ENCODE measurements at places on chromosomes 3 and 15.
A peak's percentile ranks its signal among the peaks of the same experiment; 100 is the strongest.

DNA sequence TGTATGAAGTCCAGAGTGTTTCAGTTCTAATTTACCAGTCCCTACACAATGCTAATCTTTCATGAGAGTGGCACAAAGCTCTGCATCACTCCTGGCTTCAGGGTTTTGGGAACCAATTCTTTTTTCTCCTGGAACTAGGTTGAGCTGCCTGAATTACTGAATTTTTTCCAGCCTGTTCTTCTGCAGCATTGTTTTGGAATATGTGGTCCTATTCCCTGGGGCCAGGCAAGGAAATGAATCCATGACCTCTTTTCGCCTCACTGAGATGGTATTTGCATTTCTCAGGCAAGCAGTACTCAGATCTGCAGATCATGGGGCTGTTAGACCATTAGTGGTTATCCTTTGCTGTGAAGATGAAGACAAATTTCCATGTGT lies 25.6 kb upstream of the GPR171 start:
- DNase-seq = no peak

GRCh38 chr3:20503394-20504082 lies 317.5 kb upstream of the SGO1 start:
- DNase-seq = no peak

- DNase-seq = no peak
Observed at GRCh38 chr3:197369545-197369944, 71.1 kb upstream of the DLG1 start.

DNA sequence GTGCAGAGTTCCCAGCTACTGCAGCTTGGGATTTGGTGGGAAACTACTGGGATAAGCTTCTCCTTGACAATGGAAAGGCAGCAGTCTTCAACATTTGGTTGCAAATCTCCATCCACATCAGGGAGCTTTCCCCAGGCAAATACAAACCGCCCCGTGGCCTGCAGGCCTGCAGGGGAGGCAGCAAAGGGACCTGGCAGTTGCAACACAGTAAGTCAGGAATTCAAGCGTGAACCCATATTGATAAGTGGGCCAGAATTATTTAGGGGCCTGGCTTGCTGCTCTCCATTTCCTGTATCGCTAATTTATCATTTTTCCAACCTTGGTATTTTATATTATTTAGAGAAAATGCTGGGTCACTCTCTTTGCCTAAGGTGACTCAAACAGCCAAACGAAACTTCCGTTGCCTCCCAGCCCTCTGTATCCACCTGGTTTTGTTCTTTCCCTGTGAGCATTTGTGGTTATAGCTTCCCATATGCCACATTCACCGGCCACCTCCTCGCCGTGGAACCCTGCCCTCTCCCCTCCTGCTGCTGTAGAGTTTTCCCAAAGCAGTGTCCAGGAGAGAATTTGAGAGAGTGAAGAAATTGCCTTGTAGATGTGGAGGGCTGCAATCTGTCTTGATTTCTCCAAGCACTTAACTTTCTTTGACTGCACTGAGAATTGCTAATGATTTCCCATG lies 34.8 kb downstream of the B3GALNT1 start:
- no peak for DNase-seq

DNA sequence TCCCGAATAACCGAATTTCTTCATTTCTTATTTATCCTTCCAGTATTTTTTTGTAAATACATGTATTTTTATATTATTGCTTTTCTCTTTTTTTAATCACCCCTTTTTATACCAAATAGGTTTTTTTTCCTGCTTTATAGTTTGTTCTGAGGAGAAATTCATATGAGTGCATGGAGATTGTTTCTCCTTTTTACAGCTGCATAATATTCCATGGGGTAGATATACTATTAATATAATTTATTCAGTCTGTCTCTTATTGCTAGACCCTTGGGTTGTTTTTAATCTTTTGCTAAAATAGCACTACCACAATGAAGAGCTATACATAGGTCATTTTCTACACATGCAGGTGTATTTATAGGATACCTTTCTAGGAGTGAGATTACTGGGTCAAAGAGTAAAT lies 3.5 kb upstream of the TMEM87A start:
- DNase-seq = no peak

GRCh38 chr3:195544634-195545033 lies 1.5 kb upstream of the PPP1R2 start:
- no peak for DNase-seq

GRCh38 chr3:170903123-170903522 lies 5.3 kb downstream of the EIF5A2 start:
- DNase-seq = no peak

DNA sequence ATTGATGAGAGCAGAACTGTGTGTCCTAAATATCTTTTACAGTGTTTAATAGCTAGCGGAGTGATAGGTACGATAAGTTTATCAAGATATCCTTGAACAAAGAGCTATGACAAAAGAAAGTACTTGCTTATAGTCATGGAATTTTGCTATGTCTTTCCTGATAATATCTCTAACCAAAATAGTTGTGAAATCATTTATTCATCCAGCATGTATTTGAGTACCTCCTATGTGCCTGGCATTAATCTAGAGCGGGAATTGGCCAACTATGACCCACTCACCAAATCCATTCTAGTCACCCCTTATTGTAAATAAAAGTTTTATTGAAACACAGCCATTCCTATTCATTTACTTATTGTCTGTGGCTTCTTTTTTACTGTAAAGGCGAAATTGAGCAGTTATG lies 46.6 kb downstream of the ZFAND6 start:
- DNase-seq = no peak

DNA sequence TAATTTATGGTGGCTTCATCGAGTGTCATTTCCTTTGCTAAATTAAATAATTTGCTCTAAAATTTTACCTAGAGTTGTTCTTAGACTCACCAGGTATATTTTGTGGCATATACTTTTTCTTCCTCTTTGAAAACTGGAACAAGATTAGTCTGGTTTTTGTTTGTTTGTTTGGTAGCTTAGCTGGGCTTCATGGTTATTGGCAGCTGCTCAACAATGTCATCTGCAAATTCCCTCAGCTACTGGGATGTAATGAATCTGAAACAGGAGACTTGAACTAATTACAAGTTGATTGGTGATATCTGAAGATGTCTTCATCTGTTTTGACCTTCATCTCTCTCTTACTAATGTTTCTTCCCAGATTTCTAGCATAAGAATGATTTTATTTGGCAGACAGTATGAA lies 270.5 kb upstream of the P2RY1 start:
- DNase-seq = no peak

GRCh38 chr3:10867384-10867783 lies 51.4 kb downstream of the SLC6A11 start:
- peak; percentile 2 for DNase-seq

DNA sequence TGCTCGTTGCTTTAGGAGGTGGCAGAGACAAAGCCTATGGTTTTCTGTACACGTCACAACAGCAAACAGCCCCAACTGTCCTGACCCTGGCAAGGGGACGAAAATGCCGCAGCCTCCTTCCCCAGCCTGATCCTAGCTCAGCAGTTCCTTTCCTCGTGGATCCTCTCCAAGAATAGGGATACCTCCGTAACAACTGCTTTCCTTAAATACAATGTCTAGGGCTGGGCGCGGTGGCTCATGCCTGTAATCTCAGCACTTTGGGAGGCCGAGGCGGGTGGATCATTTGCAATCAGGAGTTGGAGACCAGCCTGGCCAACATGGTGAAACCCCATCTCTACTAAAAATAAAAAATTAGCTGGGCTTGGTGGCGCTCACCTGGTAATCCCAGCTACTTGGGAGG lies 17.0 kb downstream of the MAP6D1 start:
- no peak for DNase-seq

GRCh38 chr3:9233814-9234600 lies 15.4 kb downstream of the SRGAP3 start:
- DNase-seq = no peak

DNA sequence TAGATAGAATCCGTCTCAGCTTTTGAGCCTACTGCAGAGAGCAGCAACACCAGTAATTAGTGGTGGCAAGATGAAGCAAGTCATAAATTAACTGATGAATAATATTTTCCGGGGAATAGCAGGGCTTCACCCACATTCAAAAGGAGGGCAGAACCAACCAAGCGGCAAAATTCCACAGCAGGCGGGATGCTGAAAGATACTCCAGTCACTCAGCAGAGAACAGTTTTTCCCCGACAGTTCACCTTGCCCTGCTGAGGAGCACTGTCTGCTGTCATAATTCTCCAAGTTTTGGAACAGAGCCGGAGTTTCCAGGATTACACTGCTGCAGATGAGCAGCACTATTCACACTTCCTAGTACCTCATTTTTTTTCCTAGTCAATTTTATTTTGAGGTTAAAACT lies 274.7 kb downstream of the CD47 start:
- no peak for DNase-seq

GRCh38 chr3:152069871-152070270 lies 196.4 kb downstream of the SUCNR1 start:
- peak; percentile 9 for DNase-seq

DNA sequence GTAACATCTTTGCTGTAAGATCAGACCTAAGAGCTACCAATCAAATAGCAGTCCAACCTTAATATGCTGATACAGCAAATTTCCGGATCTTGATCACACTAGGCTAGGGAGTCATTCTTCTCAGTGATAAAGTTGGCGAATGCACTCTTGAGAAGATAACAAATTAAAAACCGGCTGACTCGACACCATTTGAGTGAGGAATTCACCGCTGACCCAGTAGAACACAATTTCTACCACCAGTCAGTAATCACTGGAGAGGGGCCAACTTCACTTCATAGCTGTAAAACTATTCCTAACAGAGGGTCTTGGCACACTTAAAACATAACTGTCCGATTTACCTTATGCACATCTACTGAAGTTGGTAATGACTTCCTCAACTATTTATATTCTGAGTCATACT lies 47.2 kb downstream of the MEIS2 start:
- DNase-seq = no peak

DNA sequence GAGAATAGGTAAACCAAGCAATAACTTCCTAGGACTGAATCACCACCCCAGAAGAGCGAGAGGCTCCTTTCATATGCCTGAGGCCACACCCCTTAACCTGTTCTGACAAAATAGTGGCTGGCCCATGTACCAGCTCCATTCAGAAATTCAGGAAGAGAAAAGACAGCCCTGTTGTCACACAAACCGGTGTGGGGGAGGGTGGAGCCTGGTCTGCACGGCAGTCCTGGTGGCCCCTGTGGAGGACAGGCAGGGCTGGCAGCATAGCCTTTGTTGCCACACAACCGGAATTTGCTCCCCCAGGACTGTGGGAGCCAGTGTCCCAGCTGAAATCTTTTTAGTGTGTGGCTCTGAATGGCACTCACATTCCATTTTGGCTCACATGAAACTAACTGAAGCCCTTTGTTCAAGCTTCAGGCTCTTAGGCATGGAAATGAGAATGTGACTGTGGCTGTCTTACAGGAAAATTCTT lies 23.8 kb downstream of the RLBP1 start:
- DNase-seq = peak; percentile 63

DNA sequence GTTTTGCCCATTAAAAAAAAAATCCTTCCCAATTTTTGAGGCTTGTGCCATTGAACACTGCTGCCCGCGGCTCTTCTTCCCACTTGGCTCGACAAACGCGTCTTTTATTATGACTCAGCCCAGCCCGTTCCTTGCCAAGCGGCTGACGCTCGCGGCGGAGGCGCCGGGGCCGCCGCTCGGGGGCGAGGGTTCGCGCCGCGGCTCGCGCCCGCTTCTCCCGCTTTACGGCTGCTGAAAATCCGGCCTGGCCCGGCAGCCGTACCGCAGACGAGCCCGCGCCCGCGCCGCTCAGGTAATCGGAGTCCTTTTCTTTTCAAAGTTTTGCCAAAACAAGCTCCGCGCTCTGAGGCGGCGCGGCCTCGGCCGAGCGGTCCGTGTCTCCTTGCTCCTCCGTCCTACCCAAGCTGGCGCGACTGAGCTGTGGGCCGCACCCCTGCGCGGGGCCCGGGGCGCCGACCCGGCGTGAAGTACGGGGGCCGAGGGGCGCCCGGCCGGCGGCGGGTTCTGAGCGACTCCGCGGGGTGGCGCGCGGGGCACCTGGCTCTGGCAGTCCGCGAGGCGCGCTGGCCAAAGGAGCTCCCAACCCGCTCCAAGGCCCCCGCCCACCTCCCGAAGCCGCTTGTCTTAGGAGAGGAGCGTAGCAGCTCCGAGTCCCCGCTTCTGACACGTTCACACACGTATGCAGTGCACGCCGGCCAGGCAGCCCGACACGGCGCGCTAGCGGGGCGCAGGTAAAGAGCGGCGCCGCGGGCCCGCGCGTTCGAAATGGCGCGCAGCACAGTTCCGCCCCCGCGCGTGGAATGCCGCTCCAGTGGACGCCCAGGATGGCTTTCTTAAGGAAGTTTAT lies 418.2 kb upstream of the NAALADL2 start:
- peak; percentile 68 for DNase-seq

DNA sequence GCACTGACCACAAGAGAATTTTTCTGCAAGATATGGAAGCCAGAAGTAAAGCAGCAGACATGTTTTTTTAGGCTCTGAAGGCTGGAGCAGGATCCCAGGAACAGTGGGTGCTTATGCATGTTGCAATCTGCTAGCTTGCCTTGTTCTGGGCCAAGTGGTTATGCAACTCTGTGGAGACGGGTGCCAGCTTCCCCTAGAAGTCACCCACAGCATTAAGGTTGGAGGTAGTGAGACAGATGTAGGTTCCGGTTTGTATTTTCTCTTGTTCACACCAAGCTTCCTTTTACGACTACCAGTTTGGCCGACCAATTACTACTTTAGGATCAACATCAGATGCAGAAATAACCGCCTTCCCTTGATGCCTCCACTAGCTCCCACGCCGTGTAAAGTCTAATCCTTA lies 11.1 kb downstream of the DPH3 start:
- no peak for DNase-seq

- no peak for DNase-seq
Observed at GRCh38 chr3:184260724-184261269, 556 bp downstream of the CAMK2N2 start.

Data from activated CD4-positive, alpha-beta T cell treated with anti-CD3 and anti-CD28 coated beads, Interleukin-10, Interleukin-2, amounts not matched to agents 100 ng/mL and 50 ng/mL, durations not matched to agents 16 hours and 8 hours (primary cell).